Activated gamma-delta T cell treated with anti-CD3 and anti-CD28 coated beads, Interleukin-2, amount 50 U/mL, for 16 hours (primary cell): ENCODE measurements at places on chromosomes 1 and 21.

DNA sequence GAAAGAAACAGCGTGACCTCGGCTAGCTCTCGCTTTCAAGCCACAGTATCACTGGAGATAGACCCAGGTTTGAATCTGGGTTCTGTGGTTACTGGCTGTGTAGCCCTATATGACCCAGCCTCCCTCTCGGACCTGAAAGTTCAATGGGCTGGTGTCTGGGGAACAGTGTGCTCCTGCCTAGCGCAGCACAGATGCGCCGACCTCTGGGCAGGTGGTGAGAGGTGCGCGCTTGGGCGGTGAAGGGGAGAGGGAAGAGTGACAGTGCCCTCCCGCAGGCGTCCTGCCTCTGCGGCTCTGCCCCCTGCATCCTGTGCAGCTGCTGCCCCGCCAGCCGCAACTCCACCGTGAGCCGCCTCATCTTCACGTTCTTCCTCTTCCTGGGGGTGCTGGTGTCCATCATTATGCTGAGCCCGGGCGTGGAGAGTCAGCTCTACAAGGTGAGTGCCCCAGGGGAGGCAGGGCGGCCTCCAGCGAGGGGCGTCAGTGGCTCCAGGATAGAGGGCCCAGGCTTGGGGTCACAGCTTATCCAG lies 10.5 kb downstream of the SERINC2 start:
- DNase-seq: no peak

DNA sequence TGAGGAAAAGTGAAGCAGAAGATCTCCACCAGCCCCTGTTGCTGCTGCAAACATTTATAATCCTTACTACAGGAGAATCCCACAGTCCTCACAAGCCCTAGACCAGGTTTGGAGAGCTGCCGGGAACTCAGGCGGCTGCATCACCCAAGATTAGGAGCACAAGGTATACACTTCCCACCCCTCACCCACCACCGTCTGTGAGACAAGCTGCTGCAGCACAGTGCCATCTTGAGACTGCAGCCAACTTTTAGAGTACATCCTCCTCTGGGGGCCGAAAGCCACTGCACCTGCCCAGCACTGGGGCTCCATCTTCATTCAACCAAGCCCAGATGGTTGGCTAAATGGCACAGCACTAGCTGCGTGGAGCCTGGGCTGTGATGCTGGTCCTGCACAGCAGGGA lies 13.8 kb downstream of the OLFML3 start:
- no peak for DNase-seq

- DNase-seq: no peak
Measured at GRCh38 chr1:200364831-200365230, 45.0 kb downstream of the ZNF281 start.

- DNase-seq: no peak
Measured at GRCh38 chr1:92211166-92211565, 6.5 kb upstream of the C1orf146 start.

- DNase-seq: no peak
Measured at GRCh38 chr1:43300378-43301094, at the start of gene TIE1. Gene TIE1, plus strand, starts transcription at chr1:43300982. Its CDS starts 90 bp downstream, at chr1:43301072.

DNA sequence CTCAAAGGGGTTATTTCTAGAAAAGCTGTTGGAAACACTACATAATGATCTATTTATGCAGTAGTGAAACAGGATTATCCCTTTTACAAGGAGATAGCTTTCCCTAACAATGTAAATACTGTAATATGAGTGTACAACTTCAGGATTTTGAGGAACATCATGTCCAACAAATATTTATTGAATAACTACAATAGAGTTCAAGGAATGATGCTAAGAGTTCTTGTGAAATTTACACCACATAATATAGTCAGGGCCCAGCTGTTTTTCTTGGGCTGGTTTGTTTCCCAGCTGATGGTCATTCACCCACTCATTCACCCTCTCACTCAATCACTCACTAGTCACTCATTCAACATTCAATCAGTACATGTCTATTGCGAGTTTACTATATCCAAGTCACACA lies 12.3 kb upstream of the LYPLAL1 start:
- DNase-seq: no peak

DNA sequence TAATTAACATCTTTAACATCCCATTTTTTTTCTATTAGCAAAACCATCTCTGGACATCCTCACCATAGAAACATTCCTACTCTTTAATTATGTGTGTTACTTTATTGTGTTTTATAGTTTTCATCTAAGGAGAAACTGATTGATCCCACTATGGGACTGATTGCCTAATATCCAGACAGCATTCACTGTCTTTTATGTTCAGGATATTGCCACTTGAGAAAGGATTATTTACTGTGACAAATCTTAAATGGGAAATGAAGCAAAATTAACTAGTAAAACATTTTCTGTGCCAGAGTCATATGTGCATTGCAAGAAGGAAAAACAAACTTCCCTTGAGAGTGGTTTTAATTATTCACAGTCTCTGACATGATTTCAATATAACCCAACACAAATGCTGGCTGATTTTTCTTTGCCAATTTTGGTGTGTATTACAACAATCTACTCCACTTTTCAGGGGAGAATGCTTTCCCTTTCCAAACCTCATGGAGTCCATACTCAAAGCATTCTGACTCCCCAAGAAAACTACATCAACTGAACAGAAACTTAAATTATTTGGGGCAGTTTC lies 15.8 kb upstream of the RGS13 start:
- DNase-seq: no peak

- no peak for DNase-seq
Measured at GRCh38 chr21:27190601-27191000, 223.7 kb upstream of the ADAMTS5 start.

- DNase-seq: no peak
Measured at GRCh38 chr1:165387961-165388360, 31.4 kb upstream of the LMX1A start.

- DNase-seq: no peak
Measured at GRCh38 chr1:3922201-3922725, 22.2 kb upstream of the C1orf174 start.

DNA sequence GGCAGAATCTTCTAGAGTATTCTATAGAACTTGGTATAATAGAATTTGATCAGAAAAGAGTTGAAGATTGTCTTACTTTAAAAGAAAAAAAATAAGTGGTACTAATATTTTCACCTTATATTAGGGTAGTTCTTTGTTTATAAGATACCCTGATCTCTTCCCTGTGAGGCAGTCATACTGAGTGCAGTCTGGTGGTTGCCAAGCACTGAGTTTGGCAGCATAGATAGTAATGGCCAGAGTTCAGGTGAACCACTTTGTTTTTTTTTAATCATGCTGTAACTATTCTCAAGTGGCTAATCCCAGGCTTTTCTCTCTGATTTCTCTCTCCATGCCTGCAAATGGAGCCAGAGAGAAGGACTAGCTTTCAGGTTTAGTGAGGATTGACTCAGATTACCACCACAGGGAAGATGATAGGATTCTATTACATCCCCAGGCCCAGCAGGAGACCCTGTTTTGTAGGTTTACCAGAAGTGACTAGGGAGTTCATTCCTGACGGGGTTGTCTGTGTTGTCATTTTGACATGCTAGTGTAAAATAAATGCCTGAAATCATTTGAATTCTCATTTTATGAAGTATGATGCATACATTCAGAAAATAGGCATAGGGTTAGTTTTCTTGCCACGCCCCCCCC lies 16.7 kb downstream of the KDM1A start:
- no peak for DNase-seq

GRCh38 chr1:53388963-53389362 lies 61.1 kb upstream of the LRP8 start:
- no peak for DNase-seq
